Psoas muscle (tissue), 8 donors: ENCODE measurements at places on chromosomes 6 and 20. TPM values are rescaled to one million over a fixed set of nuclear protein-coding genes. Genes with fewer than 3 reads are reported as not detected.

The MLN gene
- not detected for total RNA-seq

The THBS2 gene
- total RNA-seq = 1.6 TPM

The DNAAF9 gene
- total RNA-seq = 19.5 TPM

The AARS2 gene
- total RNA-seq = 4.6 TPM

The PRDM13 gene
- total RNA-seq = not detected

The CNBD2 gene
- 8.4 TPM for total RNA-seq

The SKIC2 gene
- 30.2 TPM for total RNA-seq

The AIF1 gene
- 4.5 TPM for total RNA-seq

The TAP1 gene
- 14.7 TPM for total RNA-seq

The BMP5 gene
- 1.5 TPM for total RNA-seq

The SERINC1 gene
- total RNA-seq = 177 TPM

The CLVS2 gene
- total RNA-seq = 0.14 TPM

The NRN1 gene
- 5.4 TPM for total RNA-seq

The HEY2 gene
- total RNA-seq = 9.7 TPM
